ENCODE measurements at places on chromosomes 2 and 18. TPM values are rescaled to one million over a fixed set of nuclear protein-coding genes. Genes with fewer than 3 reads are reported as not detected.

DNA sequence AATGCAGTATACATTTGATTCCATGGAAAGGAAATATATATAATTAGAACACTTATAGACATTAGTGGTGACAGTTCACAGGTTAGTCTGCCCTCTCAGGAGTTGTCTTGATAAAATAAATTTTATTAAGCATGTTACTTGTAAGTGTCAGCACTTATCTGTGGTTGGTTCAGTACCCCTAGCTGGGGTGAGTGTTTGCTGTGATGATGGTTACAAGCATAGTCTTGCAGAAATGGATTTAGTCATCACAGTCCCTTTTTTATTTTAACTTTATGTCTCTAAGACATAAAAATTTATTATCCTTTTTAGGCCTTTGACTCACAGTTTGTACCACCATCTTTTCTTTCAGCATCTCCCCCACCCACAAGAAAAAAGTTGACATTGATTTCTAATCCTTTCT lies 52.1 kb downstream of the NCK2 start:
- no peak for DNase-seq

GRCh38 chr2:13858626-13859025 lies 773.9 kb upstream of the LRATD1 start:
- no peak for DNase-seq

GRCh38 chr2:10864861-10865636 lies 46.7 kb upstream of the KCNF1 start:
- peak; percentile 37 for DNase-seq

VIL1 gene
- total RNA-seq, result not detected

- no peak for DNase-seq
Observed at GRCh38 chr2:124121760-124122275, 96.7 kb downstream of the CNTNAP5 start.

GRCh38 chr18:12397793-12398192 lies 9.9 kb upstream of the PRELID3A start:
- no peak for DNase-seq

TBR1 gene
- total RNA-seq, result not detected

DNA sequence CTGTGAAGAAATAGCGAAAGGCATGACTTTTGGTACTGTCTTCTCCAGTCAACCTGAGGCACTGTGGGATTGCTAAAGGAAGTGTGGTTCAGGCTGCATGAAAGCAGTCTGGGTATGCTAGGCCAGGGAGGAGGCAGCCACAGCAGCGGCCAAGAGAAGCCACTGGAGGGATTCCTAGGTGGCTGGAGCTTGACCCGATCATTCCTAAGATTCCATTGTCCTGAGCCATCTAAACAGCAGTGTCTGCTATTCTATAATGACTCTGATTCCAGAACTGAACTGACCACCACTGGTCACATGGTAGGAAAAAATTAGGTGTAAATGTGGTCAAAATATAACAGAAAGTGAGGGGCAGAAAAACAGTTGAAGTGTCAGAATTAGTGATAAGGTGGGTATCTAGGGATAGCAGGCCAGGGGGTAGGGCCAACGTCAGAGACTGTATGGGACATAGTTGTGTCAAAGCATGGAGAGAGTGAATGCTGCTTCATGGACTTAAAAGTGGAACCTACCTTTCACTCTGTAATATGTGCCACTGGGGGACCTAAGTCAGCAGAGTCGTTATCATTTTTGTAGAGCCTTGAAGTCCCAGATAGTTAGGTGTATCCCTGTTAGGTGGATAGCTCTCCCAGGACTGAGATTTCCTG lies 204.6 kb downstream of the CTNNA2 start:
- no peak for DNase-seq

PRKAG3 gene
- 19.7 TPM for total RNA-seq

ASPRV1 gene
- 0.62 TPM for total RNA-seq

DNA sequence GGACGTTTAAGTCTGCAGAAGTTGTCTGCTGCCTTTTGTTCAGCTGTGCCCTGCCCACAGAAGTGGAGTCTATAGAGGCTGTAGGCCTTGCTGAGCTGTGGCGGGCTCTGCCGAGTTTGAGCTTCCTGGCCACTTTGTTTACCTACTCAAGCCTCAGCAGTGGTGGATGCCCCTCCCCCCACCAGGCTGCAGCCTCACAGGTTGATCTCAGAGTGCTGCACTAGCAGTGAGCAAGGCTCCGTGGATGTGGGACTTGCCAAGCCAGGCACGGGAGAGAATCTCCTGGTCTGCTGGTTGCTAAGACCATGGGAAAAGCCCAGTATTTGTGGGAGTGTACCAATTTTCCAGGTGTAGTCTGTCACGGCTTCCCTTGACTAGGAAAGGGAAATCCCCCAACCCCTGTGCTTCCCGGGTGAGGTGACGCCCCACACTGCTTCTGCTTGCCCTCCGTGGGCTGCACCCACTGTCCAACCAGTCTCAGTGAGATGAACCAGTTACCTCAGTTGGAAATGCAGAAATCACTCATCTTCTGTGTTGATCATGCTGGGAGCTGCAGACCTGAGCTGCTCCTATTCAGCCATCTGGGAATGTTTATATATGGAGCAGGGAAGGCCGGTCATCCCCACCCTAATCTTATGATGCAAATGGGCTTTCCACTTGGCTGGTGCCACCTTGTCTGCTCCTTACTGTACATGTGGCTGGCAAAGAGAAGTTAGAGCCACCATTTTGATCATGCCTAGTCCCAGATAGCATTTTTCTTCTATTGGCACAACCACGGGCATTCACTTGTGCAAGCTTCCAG lies 156.9 kb upstream of the ITGA6 start:
- DNase-seq, result no peak

GREB1L gene
- total RNA-seq, result 6.8 TPM

- no peak for DNase-seq
Observed at GRCh38 chr2:127330753-127331152, 36.8 kb upstream of the ERCC3 start.

- DNase-seq, result peak; percentile 6
Observed at GRCh38 chr2:62382122-62382521, 123.9 kb downstream of the TMEM17 start.

GRCh38 chr2:26475037-26475436 lies 2.9 kb downstream of the OTOF start:
- no peak for DNase-seq

TPO gene
- 4.4 TPM for total RNA-seq

- no peak for DNase-seq
Observed at GRCh38 chr2:151826737-151827157, 1.5 kb downstream of the ARL5A start.

SS18 gene
- total RNA-seq, result 88.4 TPM

- DNase-seq, result peak; percentile 71
Observed at GRCh38 chr2:69203166-69203985, 183.7 kb downstream of the GFPT1 start.

DNA sequence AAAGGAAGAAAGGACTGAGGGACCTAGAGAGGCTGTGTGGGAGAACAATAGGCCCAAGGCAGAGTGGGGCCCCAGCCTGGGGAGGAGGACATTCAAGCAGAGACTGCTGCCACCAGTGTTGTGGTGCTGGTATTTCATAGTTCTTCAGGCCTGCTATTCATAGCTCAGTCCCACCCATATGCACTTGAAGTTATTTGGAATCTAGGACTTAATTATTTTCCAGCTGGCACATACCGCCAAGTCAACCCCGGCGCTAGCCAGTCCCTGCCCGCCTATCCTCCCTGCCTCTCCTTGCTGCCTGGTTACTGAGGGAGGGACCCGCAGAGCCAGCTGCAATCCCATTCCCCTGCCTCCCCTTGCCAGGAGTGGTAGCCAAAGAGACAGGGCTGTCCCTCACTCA lies 141.2 kb downstream of the CABLES1 start:
- DNase-seq, result peak; percentile 83
